ENCODE measurements at places on chromosomes 1 and 21. TPM values are rescaled to one million over a fixed set of nuclear protein-coding genes. Genes with fewer than 3 reads are reported as not detected.

The PLEKHN1 gene
- 0.43 TPM for total RNA-seq

The RAP1GAP gene
- total RNA-seq = 0.17 TPM

The FNDC10 gene
- 2.2 TPM for total RNA-seq

The LAMC1 gene
- 540 TPM for total RNA-seq

The FCER1G gene
- total RNA-seq = not detected

The SYNC gene
- 1.4 TPM for total RNA-seq

The FCRL4 gene
- not detected for total RNA-seq

The PSRC1 gene
- 28.0 TPM for total RNA-seq

The AQP10 gene
- total RNA-seq = not detected

The FCRL1 gene
- not detected for total RNA-seq

The AMY1B gene
- total RNA-seq = not detected

The C8B gene
- total RNA-seq = not detected

The RHBDL2 gene
- total RNA-seq = not detected

The TGFBR3 gene
- total RNA-seq = 11.3 TPM

The CGN gene
- total RNA-seq = not detected

The OR2T2 gene
- total RNA-seq = not detected

The LEFTY1 gene
- total RNA-seq = not detected

The ANGPTL1 gene
- total RNA-seq = 0.10 TPM

The OR2L13 gene
- total RNA-seq = not detected

The SELE gene
- total RNA-seq = not detected

The SPRR5 gene
- total RNA-seq = not detected

The NMNAT2 gene
- total RNA-seq = 5.3 TPM

The OR14K1 gene
- total RNA-seq = not detected

The LCE6A gene
- not detected for total RNA-seq

The POU3F1 gene
- total RNA-seq = not detected

The ST6GALNAC5 gene
- 0.23 TPM for total RNA-seq

The FLVCR1 gene
- 19.9 TPM for total RNA-seq

The GPR161 gene
- total RNA-seq = 2.8 TPM

The ADORA3 gene
- not detected for total RNA-seq

The MXRA8 gene
- total RNA-seq = not detected

The SMAP2 gene
- 9.5 TPM for total RNA-seq

The KCNQ4 gene
- 0.74 TPM for total RNA-seq

The TBX19 gene
- total RNA-seq = 0.47 TPM

The KCNH1 gene
- 0.15 TPM for total RNA-seq

The C2CD4D gene
- total RNA-seq = not detected

The GRHL3 gene
- 3.1 TPM for total RNA-seq

The BARHL2 gene
- total RNA-seq = not detected

The TTC3 gene
- total RNA-seq = 38.0 TPM

The PLEKHA6 gene
- total RNA-seq = 0.07 TPM

The ZBTB37 gene
- 12.6 TPM for total RNA-seq

The SNRNP40 gene
- 97.8 TPM for total RNA-seq

The GBP3 gene
- 1.7 TPM for total RNA-seq

The ANKRD35 gene
- total RNA-seq = not detected

The FCGR2B gene
- total RNA-seq = not detected

The TRIM33 gene
- 18.4 TPM for total RNA-seq

Measured in NCI-H460 (cell line).